ENCODE measurements at places on chromosomes 2 and 18. TPM values are rescaled to one million over a fixed set of nuclear protein-coding genes. Genes with fewer than 3 reads are reported as not detected.

The CDK15 gene
- 0.38 TPM for total RNA-seq

The REL gene
- 57.1 TPM for total RNA-seq

The FHL2 gene
- total RNA-seq: 51.0 TPM

The NEU2 gene
- 1.7 TPM for total RNA-seq

The NTSR2 gene
- total RNA-seq: not detected

The CTDSP1 gene
- 112 TPM for total RNA-seq

The TTC31 gene
- 45.5 TPM for total RNA-seq

The ARMC9 gene
- 6.5 TPM for total RNA-seq

The IKZF2 gene
- 95.3 TPM for total RNA-seq

The MRO gene
- 0.26 TPM for total RNA-seq

The SP9 gene
- total RNA-seq: 0.23 TPM

DNA sequence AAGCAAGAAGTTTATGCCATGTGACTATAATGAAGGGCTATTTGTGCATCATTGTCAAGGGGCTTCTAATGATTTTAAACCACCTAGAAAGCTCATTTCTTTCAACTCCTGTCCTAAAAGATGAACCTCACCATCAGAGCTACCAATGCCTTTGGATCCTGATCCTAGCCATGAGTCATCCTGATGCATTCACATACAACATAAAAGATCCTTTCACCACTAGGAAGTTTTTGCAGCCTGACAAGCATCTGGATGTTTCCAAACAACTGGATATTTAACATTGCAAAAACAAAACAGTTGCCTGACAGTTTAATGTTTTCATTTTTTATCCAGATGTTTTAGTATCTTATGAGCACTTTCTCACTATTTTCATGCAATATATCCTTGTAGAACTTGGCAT, 425.3 kb downstream of the MBD2 start:
- DNase-seq: no peak

GRCh38 chr2:231341100-231341499, 54.4 kb upstream of the B3GNT7 start:
- DNase-seq: no peak

DNA sequence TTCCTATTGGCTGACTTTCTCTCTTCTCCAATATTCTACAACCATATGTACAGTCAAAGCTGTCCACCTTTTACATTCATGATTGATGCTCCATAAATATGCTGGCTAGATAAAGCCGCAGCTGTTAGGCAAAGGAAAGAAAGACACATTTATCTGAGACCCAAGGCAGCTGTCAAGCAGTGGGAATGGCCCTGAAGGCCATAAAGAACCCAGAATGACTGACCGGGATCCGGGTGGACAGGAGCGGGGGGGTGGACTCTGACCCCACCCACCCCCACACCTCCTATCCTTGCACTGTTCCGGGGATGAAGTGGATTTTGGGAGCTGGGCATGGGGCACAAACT, 116.4 kb downstream of the RTP5 start:
- DNase-seq: peak; percentile 29

GRCh38 chr2:236888794-236889780, 196.6 kb upstream of the COPS8 start:
- DNase-seq: no peak

GRCh38 chr2:121888189-121888557, 132.7 kb downstream of the TSN start:
- no peak for DNase-seq

- no peak for DNase-seq
These were observed 17.9 kb upstream of the DSG3 start for GRCh38 chr18:31429623-31430022.

DNA sequence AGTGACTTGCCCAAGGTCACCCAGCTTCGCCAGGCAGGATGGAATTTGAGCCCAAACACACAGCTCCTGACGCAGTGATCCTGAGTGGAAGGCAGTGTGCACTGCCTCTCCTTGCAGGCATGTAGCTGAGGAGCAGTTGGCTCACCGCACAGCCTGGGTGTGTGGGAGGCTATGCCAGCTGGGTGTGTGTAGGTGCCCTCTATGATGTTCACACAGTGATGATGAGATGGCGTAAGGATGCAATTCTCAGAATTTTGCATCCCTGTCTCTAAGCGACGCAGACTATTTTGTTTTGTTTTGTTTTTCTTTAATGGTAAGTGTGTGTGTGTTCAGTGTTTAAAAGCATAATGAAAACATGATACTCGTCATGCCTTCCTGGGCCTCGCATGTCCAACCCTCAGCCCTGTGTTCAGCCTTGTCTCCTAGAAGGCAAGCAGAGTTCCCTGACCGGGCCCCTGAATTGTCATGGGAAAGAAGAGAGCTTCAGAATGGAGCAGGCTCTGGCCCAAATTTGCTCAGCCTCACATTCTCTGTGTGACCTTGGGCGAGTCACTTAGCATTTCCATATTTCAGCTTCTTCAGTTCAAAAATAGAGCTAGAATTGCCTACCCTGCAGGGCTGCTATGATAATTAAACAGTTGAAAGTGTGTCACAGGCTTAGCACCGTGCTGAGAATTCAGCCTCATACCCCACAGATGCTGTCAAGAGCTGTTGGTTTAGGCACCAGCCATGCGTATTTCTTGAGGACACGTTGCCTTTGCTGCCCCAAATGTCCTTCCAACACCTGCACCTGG, 603.6 kb upstream of the RAB6C start:
- DNase-seq: no peak

DNA sequence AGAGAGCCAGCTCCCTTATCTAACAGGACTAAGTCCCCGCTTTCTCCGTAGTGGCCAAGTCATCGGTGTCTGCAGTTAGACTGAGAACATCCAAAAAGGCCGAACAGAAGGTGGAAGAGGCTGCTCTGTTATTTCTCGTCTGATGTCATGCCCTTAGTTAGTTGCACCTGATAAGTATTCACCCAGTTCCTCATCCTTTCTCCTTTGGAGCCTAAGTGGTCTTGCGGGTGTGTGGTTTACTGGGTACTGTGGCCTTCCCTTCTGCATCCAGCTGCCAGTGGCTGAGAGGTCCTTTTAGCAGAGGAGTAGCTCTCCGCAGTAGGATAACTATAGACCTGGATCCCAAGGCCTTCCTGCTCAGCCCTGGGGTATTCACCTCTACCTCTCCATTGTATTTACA, 211.6 kb downstream of the BCL2 start:
- DNase-seq: no peak

- no peak for DNase-seq
These were observed 78.2 kb downstream of the DYSF start for GRCh38 chr2:71531522-71532047.

DNA sequence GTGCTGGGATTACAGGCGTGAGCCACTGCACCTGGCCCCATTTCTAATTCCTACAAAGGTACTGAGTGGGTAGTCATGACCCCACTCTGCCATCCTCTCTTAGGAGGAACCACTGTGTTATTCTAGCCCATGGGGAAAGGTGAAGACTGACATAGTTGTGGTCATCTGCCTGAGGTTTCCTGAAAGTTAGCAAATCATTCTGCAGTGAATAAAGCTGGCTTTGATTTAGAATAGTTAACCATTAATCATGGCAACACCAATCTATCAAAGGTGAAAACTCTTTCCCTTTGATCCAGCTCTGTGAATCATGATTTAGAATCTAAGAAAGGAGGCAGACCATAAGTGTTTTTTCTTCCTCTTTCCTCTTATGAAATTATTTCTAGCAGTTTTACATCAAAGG, 50.8 kb downstream of the SUMO1 start:
- no peak for DNase-seq

GRCh38 chr2:39706312-39706711, 40.6 kb downstream of the TMEM178A start:
- no peak for DNase-seq

DNA sequence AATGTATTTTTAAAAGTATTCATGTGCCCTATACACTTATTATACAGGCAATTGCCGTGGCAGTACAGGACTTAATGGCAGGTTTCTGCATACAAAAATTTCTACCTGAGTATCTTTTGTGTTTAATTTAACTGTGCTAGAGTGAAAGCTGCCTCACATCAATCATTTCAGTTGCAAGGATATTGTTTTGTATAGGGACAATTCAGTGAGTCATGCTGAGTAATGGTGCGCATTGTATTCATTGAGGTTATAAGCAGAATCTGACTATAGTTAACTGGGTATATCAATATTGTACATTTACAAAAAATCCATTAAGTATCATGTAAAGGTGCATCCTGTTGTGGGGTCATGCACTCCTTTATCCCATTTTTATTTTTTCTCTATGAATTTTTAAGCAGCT, 121.5 kb downstream of the GCA start:
- no peak for DNase-seq

DNA sequence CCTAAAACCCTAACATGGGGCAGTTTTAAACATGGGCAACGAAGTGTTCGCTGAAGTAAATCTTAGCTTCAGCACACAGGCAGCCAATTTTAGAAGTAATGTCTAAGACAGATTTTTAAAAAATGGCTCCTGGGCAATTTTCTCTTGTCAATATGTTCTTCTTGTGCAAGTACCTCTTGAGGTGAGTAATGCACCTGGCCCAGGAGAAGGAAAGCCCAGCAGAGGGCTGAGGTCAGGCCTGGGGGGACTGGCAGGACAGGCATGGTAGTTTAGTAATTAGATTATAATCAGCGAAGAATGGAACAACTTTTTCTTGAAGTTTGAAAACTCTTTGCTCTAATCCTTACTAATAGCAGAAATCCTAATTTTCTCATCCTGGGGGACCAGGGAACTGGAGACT, 77.6 kb downstream of the SPRED2 start:
- DNase-seq: no peak

DNA sequence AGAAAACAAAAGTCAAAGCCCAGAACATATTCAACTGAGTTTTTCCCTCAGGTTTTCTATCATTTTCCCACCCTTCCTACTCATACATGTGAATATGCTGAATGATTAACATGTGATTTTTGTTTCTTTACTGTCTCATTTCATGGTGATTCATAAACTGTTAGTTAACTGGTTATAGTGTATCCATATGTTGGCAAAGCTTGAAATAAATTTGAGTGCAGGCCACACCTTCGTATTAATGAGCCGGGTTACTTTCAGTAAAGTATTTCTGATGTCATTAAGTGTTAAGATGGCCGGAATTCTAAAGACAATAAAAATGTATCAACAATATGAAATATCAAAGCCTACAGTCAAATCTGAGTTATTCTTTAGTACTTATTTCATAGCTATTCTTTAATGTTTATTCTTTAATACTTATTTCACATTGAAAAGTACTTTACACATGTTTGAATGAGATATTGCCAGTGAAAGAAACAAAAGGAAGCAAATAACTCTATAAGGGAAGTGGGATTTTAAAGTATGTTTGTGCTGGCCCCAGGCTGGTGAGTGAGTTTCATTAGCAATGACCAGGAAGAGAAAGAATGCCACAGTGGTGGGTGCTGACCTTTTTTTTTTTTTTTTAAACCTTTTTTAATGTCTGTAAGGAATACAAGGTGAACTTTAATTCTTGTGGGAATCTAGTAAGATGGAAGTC, 178.6 kb downstream of the NEDD4L start:
- DNase-seq: no peak

DNA sequence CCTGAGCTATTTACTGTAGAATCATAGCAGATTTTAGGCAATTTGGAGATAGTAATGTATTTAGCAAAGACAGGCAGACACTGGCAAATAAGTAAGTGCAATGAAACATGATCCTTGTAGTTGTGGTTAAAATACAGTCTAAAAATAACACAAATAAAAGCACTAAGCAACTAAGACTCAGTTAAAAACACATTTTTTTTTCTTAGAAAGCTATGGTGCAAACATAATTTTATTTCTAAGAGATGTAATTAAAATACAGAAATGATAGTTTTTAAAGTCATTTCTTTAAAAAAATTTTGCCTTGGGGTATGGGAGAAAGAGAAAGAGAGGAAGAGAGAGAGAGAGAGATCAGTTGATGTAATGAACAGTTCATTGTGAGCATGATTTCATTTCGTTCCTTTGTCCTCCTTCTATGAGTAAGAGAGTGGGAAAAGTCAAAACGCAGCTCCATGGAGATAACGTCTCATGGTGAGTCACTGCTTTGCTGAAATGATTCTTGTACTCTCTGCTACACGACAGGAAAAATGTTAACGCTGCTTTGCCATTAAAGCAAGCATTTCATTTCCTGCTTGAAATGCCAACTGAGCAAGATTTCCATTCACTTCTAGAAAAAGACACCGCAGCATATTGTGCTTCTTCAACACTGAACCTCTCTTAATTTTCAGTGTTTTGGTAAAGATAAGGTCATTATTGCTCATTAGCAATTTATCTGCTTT, 61.3 kb upstream of the PGAP1 start:
- DNase-seq: no peak

- DNase-seq: no peak
These were observed 47.9 kb downstream of the L3MBTL4 start for GRCh38 chr18:6366776-6367175.

GRCh38 chr18:47898696-47899095, 31.8 kb downstream of the SMAD2 start:
- no peak for DNase-seq

- DNase-seq: no peak
These were observed 13.2 kb downstream of the BMP10 start for GRCh38 chr2:68857855-68858456.

- DNase-seq: no peak
These were observed 309.3 kb upstream of the PIK3C3 start for GRCh38 chr18:41645589-41646360.

DNA sequence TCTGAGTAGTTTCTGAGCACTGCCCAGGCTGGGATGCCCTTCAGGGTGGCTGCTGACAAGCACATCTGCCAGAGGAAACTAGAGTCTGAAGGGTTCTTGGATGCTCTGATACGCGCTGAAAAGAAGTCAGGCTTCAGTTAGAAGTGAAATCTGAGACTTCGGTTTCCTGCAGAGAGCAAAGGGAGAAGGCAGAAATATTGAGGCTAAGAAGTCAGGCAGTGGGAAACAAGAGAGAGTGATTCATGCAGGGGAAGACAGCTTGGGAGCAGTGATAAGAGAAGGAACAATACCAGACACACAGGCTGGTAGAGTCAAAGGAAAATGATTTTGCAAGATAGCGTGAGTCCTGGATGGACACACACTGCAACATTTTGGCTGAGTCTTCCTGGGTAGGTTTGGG, 51.0 kb upstream of the BOD1L2 start:
- DNase-seq: no peak

GRCh38 chr2:68251855-68252399, 405 bp downstream of the PPP3R1 start:
- peak; percentile 73 for DNase-seq
